SJCRH30 (cell line): ENCODE measurements at places on chromosomes 1 and 21. TPM values are rescaled to one million over a fixed set of nuclear protein-coding genes. Genes with fewer than 3 reads are reported as not detected.

DNA sequence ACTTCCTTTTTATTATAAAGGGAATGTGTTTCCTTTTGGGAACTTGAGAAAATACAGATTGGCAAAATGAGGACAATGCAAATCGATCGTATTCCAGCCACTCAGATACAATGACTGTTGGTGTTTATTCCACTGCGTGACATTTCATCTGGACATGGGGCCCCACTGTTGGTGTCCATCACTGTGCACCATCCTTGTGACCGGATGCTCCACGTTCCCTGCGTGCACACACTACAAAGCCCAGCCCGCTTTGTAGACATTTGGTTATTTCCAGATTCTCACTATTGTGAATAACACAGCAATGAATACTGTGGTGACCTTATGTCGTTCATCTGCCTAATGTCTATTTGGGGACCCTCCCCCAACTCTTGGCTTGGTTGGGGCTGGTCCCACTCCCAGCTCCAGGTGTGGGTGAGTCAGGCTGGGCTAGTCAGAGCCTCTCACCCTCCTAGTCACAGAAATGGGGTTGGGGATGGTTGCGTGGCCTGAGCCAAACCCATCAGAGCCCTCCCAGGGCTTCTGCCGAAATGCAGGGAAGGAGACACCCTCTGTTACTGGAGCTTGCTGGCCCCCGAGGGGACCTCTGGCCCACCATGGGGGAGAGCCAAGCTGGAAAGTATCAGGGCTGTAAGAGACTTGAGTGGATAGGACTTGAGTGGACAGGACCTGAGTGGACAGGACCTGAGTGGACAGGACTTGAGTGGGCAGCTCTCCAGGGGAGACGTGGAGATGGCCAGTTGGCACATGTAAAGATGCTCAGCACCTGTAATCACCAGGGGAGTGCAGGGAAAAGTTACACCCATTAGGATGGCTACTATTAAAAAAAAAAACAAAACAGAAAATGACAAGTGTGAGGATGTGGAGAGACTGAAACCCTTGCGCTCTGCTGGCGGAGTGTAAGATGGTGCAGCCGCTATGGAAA, 57.1 kb upstream of the ADARB1 start:
- no peaks in the 10 kb centered on the region for H3K36me3 ChIP-seq
- H3K27me3 ChIP-seq, result no peaks in the 10 kb centered on the region
- H3K27ac ChIP-seq, result no peak overlapping the region
- no peak for DNase-seq

DNA sequence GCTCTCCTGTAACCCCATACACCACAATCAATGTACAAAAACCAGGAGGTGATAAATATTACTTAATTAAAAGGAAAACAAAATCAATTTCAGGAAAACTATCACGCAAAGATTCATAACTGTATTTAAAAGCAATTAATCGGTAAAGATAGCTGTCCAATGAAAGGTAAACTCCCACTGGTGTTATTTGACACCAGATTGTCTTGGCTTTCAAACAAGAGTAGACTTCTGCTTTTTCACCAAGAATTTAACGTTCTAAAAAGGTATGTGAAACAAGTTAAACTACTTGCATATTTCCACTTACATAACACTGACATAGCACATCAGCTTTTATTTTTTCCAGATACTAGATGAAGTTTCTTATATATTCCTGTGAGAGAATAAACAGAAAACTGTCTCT, 3.5 kb downstream of the PLPP3 start:
- no peak overlapping the region for H3K27ac ChIP-seq
- H3K36me3 ChIP-seq, result no peaks in the 10 kb centered on the region
- peaks cover 8% of the 10 kb centered on the region; the same call in 1 of the 2 replicates for H3K27me3 ChIP-seq
- no peaks in the 10 kb centered on the region for H3K4me1 ChIP-seq
- no peak for DNase-seq

DNA sequence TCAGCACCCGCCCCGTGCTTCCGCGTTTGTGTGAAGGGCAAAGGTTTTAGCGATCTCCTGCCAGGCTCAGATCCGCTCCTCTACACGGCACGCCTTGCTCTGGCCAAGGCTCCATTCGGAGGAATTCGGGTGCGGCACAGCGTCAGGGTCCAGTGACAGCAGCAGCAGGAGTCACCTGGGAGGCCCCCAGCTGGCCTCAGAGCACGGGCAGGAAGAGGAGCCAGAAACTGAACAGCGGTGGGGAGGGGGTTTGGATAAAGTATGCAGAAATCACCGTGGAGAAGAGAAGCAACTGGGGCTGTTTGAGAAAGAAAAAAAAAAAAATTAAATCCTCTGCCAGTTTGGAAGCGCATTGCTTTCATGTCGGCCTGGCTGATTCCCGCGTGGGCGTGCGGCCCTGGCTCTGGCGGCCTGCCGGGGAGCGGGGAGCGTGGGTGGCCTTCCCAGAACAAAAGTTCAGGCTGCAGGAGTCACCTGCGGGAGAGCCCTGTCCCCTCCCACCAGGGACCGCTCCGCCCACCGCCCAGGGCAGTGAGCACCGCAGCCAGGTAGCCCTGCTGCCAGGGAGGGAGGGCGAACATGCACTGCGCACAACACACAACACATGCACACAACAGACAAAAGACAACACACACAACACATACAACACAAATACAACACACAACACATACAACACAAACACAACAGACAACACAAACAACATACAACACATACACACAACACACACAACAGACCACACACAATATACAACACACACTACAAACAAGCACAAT, 107.6 kb downstream of the ETS2 start:
- peak; percentile 13 for DNase-seq
- no peaks in the 10 kb centered on the region for H3K36me3 ChIP-seq
- H3K27me3 ChIP-seq, result 0 out of 2 replicates have a peak, but pooled peaks cover 4% of the 10 kb centered on the region
- H3K4me3 ChIP-seq, result no peak overlapping the region
- peaks cover 2% of the 10 kb centered on the region; the same call in 1 of the 2 replicates for H3K4me1 ChIP-seq

DNA sequence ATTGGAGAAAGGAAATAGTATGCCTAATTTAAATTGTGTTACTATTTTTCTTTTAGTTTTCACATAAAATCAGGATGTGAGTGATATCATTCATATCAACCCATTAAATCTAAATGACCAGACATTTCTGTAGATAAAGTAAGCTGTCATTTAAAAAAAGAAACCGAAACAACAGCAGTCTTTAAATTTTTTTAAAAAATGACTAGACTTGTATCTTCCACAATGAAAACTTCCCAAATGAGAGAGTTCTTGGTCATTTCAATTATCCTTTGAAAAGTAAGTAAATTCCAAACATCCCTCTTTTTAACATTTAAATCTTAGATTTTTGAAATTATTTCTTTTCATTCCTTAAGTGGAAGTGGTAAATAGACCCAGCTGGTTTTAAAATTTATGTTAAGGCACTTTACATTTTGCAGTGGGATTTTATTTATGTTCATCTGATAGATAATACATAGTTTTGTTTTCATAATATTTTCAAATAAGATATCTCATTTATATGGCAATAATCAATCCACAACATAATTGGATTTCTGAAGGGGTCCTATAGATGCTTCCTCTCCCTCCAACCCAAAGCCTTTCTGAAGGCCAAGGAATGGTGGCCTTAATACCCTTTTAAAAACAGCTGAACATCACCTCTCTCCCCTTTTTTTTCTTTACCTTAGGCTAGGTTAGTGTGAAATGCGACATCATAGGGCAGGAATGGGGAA, 3.1 kb downstream of the FOXD3 start:
- H3K27me3 ChIP-seq, result no peaks in the 10 kb centered on the region; the same call in 1 of the 2 replicates
- H3K4me3 ChIP-seq, result no peak overlapping the region
- H3K27ac ChIP-seq, result no peak overlapping the region
- no peaks in the 10 kb centered on the region for H3K36me3 ChIP-seq

The ILDR2 gene
- 0.69 and 0.91 TPM in 2 replicates for total RNA-seq
